ENCODE measurements at places on chromosomes 11 and 22. TPM values are rescaled to one million over a fixed set of nuclear protein-coding genes. Genes with fewer than 3 reads are reported as not detected.

- peak; percentile 49 for DNase-seq
Observed at GRCh38 chr22:35930933-35931332, 97.7 kb downstream of the RBFOX2 start.

GRCh38 chr11:16310943-16311342 lies 45.4 kb downstream of the SOX6 start:
- no peak for DNase-seq

DNA sequence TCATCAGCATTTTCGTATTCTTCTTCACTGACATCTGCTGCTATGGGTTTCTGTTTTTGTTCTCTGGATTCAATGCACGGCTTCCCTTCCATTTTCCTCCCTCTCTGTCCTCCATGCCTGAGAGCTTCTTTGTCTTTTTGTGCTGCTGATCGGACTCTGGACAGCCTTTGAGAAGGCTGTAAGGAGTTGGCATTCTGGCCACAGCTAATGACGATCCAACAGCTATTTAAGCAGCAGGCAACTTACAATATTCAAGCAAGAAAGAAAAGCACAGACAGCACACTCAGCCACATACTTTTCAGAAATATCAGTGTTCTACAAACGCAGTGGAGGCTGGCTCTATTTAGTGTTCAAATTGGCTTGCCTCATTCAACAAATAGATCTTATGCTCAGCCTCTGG lies 60.9 kb upstream of the ZC3H12C start:
- DNase-seq: no peak

- no peak for DNase-seq
Observed at GRCh38 chr11:79676396-79676795, 235.6 kb upstream of the TENM4 start.

Gene OSBP2
- total RNA-seq: 5.9 TPM

GRCh38 chr22:20569059-20570058 lies 61.9 kb downstream of the MED15 start:
- DNase-seq: no peak

Gene CASP12
- total RNA-seq: 1.3 TPM

DNA sequence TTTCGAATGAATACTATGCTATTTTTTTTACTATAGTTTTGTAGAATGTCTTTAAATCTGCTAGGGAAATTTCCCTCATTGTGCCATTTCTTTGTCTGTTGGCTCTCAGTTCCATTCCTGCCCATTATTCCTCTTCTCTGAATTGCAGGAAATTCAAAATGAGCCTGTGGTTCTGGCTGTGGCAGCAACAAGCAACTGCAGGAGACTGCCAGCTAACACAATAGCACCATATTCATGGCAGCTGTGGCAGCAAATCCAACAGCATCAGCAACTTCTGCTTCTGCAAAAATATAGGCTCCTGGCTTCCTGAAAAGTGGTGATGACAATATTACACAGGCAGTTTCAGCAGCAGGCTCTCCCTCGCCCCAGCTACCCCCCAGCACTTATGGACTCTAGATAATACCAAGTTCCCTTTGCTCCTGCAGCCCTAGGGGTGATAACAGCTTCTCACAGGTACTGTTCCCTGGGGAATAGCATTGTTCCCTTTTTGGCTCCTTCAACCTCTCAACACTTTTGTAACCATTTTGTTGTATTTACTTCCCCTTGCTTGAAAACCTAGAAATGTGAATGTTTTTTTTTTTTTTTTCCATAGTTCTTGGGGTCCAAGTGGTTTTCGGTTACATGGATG lies 9.3 kb downstream of the PATE4 start:
- DNase-seq: no peak

Measured in pulmonary artery endothelial cell (primary cell).